Esophagus squamous epithelium (tissue), 5 donors: ENCODE measurements at places on chromosomes 16 and 17.
A peak's percentile ranks its signal among the peaks of the same experiment; 100 is the strongest.

GRCh38 chr17:61593426-61593825 lies 2.4 kb upstream of the NACA2 start:
- no peak for DNase-seq

DNA sequence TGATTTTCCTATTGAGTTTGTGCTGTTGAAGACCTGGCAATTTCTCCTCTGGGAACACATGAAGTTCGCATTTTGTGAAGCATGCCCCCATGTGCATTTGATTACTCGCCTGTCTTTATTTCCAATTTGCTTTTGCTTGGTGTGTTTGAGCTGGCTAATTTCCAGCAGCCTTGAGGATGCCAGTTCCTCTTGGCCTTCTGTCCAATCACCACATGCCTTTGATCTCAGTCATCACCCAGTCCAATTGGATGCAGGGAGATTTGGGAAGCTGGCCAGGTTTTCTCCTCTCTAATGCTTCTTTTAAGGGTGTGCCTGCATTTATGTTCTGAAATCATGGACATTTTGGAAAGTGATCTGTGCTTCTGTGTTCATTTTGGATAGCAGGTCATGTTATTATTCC lies 3.8 kb upstream of the TMEM100 start:
- no peak for DNase-seq

GRCh38 chr16:66798161-66798560 lies 3.2 kb downstream of the TERB1 start:
- no peak for DNase-seq

- peak; percentile 33 for DNase-seq
These were observed 14.0 kb downstream of the UBALD2 start for GRCh38 chr17:76278952-76279741.

DNA sequence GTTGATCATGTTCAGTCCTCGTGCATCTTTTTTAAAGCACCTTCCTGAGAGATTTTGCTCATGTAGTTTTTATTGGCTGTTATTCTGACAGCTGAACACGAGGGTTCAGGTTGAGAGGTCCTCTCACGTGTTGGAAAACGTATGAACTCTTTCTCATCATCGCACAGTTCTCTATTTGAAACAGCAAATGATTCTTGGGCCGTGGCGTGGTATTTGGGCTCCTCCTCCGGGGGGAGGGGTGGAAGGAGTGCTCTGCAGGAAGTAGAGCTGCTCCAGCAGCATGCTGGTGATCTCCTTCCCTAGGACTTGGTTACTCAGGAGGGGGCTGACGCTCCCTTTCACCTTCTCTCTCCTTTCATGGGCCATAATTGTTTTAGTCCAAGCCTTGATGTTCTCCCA lies 70.4 kb downstream of the KSR1 start:
- no peak for DNase-seq

- DNase-seq = no peak
These were observed 11.5 kb downstream of the CENPN start for GRCh38 chr16:81018496-81018895.

DNA sequence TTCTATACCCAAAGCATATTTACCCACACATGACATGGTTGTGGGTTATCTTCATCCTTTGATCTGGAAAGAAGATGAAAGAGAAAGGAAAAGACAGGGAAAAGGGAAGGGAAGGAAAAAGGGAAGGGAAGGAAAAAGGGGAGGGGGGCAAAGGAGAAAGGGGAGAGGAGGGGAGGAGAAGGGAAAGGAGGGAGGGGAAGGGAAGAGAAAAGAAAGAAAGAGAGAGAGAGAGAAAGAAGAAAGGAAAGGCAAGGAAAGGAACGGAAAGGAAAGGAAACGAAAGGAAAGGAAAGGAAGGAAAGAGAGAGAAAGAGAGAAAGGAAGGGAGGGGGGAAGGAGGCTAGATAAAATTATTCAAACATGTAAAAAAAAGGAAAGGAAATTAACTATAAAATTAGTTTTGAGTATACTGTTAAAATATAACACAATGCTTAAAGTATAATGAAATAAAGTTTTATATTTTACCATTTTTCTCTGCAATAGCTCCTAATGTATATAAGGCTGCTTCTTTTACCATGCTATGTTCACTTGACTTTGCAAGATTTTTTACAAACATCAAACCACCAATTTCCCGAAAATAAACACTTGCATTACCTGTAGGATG lies 11.2 kb downstream of the TERB1 start:
- no peak for DNase-seq

DNA sequence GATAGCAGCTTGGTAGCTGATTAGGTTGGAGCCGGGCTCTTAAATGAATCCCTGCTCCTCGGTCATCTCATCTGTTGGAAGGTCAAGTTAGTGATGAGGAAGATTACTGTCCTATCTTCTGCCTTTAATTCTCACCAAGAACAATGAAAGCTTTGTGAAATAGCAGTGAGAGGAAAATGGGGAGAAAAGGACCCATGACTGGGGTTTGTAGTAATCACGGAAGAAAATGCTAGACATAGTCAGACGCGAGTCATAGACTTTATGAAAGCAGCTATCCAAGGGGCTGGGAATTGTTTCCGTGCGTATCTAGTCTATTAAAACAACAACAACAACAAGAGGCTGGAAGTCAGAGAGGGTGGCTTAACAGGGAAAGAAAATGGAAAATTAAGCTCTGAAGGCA lies 18.3 kb downstream of the PIK3R5 start:
- DNase-seq = no peak

DNA sequence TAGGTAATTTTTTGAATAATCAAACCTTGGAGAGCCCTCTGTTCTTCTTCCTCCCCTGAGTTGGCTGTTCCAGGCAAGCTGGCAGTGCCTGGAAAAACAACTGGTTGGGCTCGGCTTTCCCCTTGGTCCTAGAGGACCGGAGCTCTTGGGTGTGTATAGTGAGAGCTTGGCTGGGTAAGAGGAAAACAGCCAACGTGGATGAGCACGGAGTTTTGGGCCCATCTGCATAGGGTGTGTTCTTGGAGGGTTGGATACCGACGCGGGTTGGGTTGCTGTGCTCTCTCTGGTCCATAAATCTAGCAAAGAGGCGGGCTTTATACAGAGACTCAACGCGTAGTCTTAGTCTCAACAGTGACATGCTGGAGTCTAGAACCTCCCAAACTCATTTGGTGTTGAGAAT lies 23.2 kb downstream of the ITGB3 start:
- no peak for DNase-seq

DNA sequence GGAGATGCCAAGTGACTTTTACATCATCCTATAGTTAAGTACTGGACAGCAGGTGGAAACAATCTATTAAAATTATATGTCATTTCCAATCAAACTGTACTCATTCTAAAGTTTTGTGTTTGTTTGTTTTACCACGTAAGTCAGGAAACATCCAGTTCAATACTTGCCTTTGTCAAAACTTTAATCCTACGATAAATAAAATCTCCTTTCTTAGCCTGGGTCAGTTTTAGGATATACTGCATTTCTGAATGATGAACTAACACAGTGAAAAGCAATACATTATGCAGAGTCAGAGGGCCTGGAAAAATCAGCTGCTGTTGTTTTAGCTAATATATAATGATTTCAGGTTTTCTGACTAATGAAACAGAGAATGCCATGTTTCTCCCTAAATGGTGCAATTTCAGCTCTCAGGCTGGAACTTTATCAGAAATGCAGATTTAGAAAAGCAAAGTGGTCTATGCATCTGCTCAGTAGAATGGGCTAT lies 756.4 kb downstream of the CDH11 start:
- no peak for DNase-seq

DNA sequence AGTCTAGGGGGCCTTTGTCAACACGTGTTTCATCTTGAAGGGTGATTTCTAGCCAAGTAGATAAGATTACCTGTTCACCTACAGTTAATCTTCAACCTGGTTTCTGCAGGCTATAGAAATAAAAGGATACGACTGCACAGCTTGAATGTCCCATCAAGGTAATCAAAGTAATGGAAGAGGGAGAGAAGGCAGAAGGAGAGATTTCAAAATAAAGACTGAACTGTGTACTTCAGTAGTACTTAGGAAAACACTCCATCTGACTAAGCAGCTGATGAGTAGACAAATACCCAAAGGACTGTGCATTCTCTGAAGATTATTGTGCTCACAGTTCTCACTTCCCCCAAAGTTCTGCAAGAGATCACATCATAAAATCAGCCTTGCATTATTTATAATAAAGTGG lies 5.8 kb upstream of the RFFL start:
- DNase-seq = no peak

DNA sequence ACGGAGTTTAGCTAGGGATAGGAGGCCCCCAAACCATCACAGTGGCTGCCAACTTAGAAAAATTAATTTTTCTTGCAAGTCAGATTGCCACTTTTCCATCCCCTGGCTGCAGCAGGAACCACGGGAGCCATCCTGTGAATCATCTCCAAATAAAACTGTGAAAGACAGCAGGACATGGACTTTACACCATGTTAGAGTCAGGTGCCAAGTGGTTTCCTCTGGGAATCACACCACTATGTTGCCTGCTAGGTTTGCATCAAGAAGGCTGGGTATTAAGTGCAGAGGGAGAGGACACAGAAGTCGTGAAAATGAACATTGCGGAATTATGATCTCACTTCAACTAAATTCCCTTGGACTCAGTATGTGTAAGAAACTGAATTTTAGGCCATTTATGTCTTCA lies 471.3 kb upstream of the GOT2 start:
- no peak for DNase-seq

GRCh38 chr17:63477480-63478440 lies 899 bp downstream of the ACE start:
- DNase-seq = no peak

GRCh38 chr17:43906951-43907424 lies 348 bp downstream of the MPP2 start:
- no peak for DNase-seq

GRCh38 chr17:48100591-48101011 lies 677 bp downstream of the CBX1 start:
- no peak for DNase-seq

- no peak for DNase-seq
These were observed 55.6 kb downstream of the TMC6 start for GRCh38 chr17:78072961-78073360.

DNA sequence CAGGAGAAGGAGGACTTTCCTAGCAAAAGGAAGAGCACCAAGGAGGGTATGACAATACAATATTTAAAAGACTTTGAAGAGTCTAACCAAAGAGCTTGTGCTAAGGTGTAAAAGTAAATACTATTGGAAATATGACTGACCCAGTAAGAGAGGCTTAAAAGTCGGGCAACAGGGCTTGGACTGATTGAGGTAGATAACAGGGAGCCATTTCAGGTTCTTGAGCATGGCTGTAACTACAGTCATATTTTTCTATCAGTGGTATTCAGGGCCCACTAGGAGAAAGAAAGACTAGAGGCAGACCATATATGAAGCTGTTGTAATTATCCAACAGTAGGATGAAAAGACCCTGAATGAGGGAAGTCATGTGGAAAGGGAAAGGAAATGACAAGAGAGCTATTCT lies 62.3 kb downstream of the SMURF2 start:
- no peak for DNase-seq

GRCh38 chr16:15648135-15648730 lies 1.8 kb upstream of the NDE1 start:
- DNase-seq = no peak

DNA sequence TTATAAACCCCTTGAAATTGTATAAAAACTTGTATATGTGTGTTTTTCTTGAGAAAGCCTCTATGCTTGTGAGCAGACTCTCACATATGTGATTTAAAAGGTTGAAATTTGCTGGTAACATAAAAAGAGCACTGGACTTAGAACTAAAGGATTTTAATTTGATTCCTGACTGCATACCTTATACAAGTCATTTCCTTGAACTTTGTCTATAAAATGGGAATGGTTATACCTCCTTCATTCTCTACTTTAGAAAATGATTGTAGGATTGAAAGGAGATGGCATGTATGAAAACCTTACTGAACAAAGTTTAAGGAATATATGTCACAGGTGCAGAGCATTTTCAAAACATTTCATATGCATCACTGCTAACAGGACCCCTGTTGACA lies 10.4 kb upstream of the ARL2BP start:
- no peak for DNase-seq

GRCh38 chr17:32755045-32755805 lies 121.7 kb downstream of the MYO1D start:
- DNase-seq = no peak

- no peak for DNase-seq
These were observed at the start of gene TNFRSF13B for GRCh38 chr17:16971458-16972338. Gene TNFRSF13B, minus strand, starts transcription at chr17:16972118. Its CDS starts 43 bp downstream, at chr17:16972075.

DNA sequence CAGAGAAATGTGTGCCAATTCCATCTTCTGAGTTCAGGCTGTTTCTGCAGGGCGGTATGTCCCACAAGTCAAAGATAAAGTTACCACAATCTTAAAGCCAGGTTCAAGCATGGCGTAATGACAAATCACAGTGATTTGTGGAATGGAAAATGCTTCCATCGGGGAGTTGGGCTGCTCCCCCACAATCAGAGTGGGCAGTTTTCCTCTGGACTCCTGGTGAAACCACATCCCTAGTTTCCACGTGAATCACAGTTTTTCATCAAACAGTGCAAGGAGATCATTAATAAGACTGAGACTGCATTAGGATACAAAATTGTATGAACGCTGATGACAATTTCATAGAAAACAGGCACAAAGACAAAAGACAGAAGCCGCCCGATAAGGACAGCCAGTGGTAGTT lies 3.6 kb downstream of the LITAF start:
- DNase-seq = no peak

GRCh38 chr16:11105038-11105903 lies 150.7 kb downstream of the SOCS1 start:
- DNase-seq = no peak

GRCh38 chr16:79482011-79482410 lies 118.5 kb downstream of the MAF start:
- no peak for DNase-seq

GRCh38 chr17:43597624-43598356 lies 51.6 kb upstream of the ETV4 start:
- DNase-seq = no peak

DNA sequence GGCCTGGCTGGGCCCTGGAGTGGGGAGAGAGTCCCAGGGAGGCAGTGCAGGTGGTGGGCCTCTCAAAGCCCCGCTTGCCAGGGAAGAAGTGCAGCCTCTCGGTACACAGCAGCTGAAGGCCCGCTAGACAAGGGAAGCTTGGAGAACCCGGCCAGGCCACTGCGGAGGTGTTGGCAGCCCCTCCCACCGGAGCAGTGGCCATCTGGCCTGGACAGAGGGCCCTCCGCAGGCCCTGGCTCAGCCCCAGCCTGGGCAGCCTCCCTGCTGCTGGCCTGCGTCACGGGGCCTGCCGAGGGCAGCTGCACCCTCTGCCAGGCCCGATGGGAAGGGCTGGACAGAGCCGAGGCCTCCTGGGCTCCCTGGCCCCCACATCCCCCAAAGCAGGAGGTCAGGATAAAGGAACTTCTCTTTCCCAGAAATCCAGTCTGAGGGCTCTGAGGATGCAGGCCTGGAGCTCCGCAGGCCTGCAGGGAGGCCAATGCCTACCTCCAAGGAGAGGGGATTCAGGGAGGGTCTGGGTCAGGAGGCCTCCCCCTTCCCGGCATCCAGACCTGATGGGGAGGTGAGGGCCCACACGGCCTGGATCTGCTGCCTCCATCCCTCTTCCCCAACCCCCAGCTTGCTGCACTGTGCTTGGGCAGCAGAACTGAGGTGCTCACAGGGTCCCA lies 4.3 kb downstream of the SPPL2C start:
- DNase-seq = no peak

- DNase-seq = no peak
These were observed 65.1 kb downstream of the NOG start for GRCh38 chr17:56658648-56659047.
